ENCODE measurements at places on chromosomes 2 and 18.

DNA sequence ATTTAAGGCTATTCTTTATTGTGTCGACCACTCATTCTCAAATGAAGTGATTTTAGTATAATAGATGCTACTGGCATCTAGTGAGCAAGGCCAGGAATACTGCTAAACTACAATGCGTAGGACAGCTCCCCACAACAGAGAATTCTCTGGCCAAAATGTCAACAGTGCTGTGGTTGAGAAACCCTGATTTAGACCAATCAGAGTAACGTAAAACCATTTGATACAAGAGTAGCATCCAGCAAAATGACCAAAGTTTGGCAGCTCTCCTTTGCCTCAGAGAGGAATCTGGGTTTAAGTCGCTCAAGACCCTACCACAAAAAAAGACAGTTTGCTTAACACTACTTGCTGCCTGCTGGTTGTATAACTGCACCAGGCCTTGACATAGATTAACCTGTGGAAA is 37.0 kb upstream of the TTN start:
- DNase-seq: no peak

DNA sequence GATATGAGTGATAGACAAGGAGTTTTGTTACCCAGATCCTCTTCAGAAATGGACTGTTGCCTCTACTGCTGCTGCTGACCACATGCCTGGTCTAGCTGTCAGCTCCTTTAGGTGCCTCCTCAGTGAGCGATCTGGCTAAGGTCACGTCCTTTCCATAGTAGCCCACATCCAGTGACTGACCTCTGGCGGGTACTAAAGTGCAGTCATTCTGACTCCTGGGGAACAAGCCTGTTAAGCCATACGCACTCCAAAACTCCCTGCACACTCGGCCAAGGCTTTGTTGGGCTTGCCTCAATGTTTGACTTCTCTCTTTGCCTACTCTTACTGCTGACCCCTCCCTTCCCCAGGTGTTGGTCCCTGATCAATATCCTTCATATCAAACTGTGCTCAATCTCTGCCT is 685.2 kb downstream of the IRS1 start:
- DNase-seq: peak; percentile 59

DNA sequence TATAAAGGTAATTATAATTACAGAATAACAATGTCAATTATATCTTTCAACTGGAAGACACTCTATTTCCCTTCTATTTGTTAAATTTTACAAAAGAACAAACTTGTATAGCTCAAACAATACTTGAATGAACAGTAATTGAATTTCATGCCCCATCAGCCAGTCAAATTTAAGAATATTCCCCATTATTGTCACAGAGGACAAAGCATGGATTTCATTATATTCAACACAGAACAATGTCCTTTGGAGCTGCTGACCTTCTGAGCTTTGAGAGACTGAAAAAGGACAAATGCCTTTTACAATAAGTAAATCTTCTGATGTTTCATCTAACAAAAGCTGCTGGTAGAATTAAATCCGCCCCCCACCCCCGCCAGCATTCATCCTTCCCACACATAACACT is 187.5 kb upstream of the MC4R start:
- no peak for DNase-seq

GRCh38 chr2:7437716-7438632 is 520.8 kb downstream of the RNF144A start:
- no peak for DNase-seq

DNA sequence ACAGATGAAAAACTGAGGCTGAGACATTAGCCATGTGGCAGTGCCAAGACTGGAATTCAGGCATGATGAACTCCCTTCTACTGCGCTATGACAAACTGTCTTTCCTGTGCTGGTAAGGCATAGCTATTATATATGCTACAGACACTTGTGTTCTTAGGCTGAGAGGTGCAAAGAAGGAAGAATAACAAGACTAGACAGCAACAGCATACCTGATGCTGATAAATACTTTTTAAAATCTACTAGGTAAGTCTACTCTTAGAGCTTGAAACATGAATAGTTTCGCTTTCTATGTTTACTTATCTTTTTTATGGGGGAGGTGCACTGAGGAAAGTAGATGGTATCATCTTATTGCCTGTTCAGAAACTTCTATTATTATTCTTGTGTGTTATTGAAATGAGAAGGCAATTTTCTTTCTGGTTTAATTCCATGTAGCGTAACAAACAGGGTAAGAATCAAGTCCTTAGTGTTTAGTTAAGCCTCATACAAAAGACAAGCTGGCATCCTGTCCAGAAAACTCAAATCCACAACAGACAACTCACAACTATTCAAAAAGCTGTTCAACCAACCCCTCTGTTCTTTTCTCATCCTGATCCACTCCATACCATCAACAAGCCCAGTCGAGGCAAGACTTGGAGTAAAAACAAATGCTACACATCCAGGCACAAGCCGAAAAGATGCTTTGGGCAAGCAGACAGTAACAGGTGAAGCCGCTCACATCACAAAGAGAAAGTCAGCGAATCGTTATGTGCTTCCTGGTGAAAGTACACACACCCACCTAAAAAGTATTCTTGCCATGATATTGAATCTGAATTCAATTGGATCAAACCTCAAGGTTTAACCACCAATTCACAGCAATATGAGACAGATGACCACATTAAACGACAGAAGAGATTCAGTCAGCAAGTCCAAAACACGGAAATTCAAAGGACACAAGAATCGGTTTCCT is 1.5 kb downstream of the TTC32 start:
- DNase-seq: peak; percentile 23

DNA sequence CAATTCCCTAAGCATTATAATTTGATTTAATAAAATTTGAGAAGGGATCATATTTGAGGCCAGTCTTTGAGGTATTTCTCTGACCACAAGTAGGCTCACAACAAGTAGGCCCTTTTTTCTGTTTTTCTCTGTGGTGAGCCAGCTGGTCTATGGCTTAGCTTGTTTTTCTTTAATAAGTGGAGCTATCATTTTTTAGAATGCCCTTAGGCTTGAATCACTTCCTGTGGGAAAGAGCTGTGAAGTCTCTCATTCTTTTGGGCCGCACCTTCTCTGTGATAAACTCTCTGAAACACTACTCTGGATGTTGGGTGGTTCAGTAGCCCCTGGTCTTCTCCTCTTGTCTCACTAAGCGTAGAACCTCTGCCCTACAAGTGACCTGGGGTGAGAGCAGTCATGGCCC is 235.9 kb downstream of the SUCLG1 start:
- no peak for DNase-seq

GRCh38 chr2:195505701-195506100 is 151.3 kb upstream of the SLC39A10 start:
- DNase-seq: no peak

GRCh38 chr2:230974096-230974913 is 21.6 kb upstream of the SPATA3 start:
- no peak for DNase-seq
